ENCODE measurements at places on chromosomes 7 and 10. TPM values are rescaled to one million over a fixed set of nuclear protein-coding genes. Genes with fewer than 3 reads are reported as not detected.

DNA sequence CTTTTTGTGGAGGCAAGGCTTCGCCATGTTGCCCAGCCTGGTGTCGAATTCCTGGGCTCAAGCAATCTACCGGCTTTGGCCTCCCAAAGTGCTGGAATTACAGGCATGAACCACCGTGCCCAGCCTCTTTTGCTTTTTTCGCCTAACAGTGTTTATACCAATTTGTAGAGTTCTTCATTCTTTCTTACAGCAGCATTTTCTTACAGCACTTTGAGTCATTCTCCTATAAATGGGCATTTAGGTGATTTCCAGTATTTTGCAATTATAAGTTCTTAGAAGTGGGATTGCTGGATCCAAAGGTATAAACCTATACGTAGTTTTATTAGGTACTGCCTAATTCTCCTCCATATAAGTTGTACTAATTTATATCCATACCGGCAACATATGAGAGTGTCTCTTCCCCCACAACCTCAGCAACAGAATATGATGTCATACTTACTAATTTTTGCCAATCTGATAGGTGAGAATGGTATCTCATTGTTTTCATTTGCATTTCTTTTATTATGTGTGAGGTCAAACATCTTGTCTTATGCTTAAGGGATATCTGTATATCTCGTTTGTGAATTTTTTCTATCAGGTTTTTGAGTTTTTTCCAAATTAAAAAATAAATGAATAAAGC lies 39.1 kb downstream of the SUFU start:
- no peak overlapping the region for H3K4me3 ChIP-seq
- H3K27me3 ChIP-seq, result no peaks in the 10 kb centered on the region
- no peaks in the 10 kb centered on the region for H3K4me1 ChIP-seq
- DNase-seq, result no peak
- H3K27ac ChIP-seq, result no peak overlapping the region

DNA sequence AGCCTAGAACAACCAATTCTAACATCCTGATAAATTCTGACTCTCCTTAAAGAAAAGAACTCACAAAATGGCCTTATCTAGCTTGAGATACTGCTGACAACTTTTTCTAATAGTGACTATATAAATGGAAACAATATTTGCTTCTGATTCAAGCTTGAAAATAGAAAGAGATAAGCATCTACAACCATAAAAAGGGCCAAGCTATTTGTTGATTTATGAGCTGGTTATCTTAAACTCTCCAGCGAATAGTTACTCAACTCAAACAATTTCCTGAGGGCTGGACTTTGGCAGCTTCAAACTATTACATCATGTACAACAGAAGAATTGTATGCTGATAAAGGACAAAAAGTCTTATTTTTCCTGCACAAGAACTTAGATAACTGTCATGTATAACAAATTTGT lies 4.6 kb downstream of the USP54 start:
- peaks cover 4% of the 10 kb centered on the region for H3K4me1 ChIP-seq
- H3K4me3 ChIP-seq, result no peak overlapping the region
- H3K27me3 ChIP-seq, result no peaks in the 10 kb centered on the region
- DNase-seq, result peak; percentile 77
- no peaks in the 10 kb centered on the region for H3K36me3 ChIP-seq
- no peak overlapping the region for H3K27ac ChIP-seq

DNA sequence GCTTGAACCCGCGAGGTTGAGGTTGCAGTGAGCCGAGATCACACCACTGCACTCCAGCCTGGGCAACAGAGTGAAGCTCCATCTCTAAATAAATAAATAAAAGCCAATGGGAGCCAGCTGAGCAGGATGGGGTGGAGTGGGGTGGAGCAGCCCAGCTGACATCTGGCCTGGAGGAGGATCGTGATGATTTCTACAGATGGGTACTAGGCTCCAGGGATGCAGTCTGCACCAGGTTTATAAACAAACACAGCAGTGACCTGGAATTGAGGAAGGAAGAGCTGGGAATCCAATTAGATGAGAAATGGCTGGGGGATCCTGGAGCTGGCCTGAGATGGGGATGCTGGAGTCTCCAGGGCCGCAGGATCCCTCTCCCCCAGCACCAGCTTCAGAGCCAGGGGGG lies 7.3 kb upstream of the GRIFIN start:
- H3K4me1 ChIP-seq, result peaks cover 4% of the 10 kb centered on the region
- DNase-seq, result no peak
- no peaks in the 10 kb centered on the region for H3K27me3 ChIP-seq
- no peak overlapping the region for H3K4me3 ChIP-seq

DNA sequence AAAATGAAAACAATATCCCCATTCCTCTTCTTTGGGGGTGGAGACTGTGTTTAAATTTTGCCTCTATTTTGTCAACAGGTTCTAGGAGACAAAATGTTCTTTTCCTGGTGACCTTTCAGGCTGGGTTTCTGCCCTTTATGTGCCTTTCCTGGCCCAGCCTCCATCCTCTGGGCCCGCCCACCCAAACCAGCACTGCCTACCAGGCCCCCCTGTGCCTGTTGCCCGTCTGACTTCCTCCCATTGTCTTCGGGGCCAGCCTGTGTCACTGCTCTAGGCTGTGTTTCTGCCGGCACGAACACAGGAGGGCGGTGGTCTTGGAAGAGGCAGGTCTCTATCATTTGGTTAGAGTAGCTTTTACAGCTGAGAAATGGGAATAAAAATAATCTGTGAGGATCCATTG lies 13.9 kb downstream of the TSPAN14 start:
- no peaks in the 10 kb centered on the region for H3K27me3 ChIP-seq
- peak overlapping the region; percentile 59 for H3K27ac ChIP-seq
- H3K36me3 ChIP-seq, result peaks cover 2% of the 10 kb centered on the region
- H3K4me3 ChIP-seq, result no peak overlapping the region
- no peak for DNase-seq
- peaks cover 65% of the 10 kb centered on the region for H3K4me1 ChIP-seq

- no peak for DNase-seq
- H3K36me3 ChIP-seq, result no peaks in the 10 kb centered on the region
- no peak overlapping the region for H3K4me3 ChIP-seq
- no peaks in the 10 kb centered on the region for H3K4me1 ChIP-seq
Observed at GRCh38 chr7:159192013-159192412, 47.3 kb upstream of the VIPR2 start.

DNA sequence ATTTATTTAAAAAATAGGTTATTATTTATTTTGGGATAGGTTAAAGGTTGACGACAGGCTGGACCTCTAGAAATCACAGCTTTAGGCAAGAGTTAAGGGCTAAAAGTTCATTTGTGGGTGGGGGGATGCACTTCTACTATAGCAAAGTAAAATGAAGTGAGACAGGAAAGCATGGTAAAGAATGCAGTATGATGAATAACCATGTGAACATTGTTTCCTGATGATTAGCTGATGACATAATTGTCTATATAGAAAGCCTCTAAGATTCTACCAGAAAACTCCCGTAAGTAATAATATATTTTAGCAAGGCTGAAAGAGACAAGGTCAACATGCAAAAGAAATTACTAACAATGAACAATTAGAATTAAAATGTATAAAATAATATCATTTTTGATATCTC lies 25.7 kb upstream of the PRSS37 start:
- no peak for DNase-seq
- no peak overlapping the region for H3K4me3 ChIP-seq
- no peaks in the 10 kb centered on the region for H3K36me3 ChIP-seq
- no peaks in the 10 kb centered on the region for H3K4me1 ChIP-seq
- H3K27me3 ChIP-seq, result no peaks in the 10 kb centered on the region

- no peak overlapping the region for H3K27ac ChIP-seq
- H3K36me3 ChIP-seq, result no peaks in the 10 kb centered on the region
- no peak overlapping the region for H3K4me3 ChIP-seq
- H3K27me3 ChIP-seq, result no peaks in the 10 kb centered on the region
Observed at GRCh38 chr7:37352974-37353948, 95.4 kb downstream of the ELMO1 start.

DNA sequence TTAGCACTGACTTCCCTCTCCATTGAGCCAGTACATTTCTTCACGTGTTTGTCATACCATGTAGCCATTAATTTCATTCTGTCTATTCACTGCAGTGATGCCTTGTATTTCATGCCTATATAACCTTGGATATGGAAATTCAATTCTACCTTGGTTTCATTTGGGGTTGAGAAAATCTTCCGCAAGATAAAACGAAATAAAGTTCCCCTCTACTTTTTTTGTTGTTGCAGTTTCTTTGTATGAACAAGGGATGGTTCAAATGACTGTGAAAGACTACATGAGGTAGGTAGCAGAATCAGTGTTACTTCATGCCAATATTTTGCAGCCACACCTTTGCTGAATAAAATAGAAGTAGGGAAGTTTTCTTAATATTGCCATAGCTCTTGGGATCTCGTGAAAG lies 55.6 kb downstream of the ITPRID1 start:
- H3K27me3 ChIP-seq, result no peaks in the 10 kb centered on the region
- H3K4me3 ChIP-seq, result no peak overlapping the region
- no peaks in the 10 kb centered on the region for H3K4me1 ChIP-seq
- H3K36me3 ChIP-seq, result no peaks in the 10 kb centered on the region
- H3K27ac ChIP-seq, result no peak overlapping the region

The CLDN3 gene
- polyA plus RNA-seq, result 76.5 TPM

The EBF3 gene
- polyA plus RNA-seq, result 0.09 TPM

The GAD2 gene
- polyA plus RNA-seq, result not detected

The ACSL5 gene
- 5.6 TPM for polyA plus RNA-seq

The PLEKHS1 gene
- polyA plus RNA-seq, result 0.17 TPM

The CYP2C19 gene
- not detected for polyA plus RNA-seq
